G401 (cell line): ENCODE measurements at places on chromosomes 4 and X.

- no peak for DNase-seq
Measured at GRCh38 chr4:96521046-96521536, 681.2 kb downstream of the PDHA2 start.

GRCh38 chrX:2628751-2629315 is 62.3 kb upstream of the CD99 start:
- DNase-seq, result no peak

- DNase-seq, result no peak
Measured at GRCh38 chr4:139559687-139560086, 3.7 kb upstream of the SETD7 start.

- DNase-seq, result peak; percentile 12
Measured at GRCh38 chrX:150365990-150366911, 3.1 kb downstream of the MAMLD1 start.

DNA sequence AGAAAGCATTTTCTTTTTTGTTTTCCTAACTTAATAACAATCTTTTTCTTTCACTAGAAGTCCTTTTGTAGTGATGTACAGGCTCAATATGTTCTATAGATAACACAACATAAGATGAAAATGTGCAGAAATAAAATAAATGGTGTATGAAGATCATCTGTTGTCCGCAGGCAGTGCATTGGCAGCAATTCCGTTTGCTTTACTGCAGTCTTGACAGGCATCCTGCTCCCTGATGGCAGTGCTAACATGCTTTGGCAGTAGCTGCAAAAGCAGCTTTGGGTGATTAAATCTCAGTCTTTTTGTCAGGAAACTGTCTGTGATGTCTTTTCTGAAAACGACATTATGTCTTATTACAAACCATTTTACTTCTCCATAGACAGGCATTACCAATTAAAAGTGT is 131.4 kb downstream of the TRAM1L1 start:
- DNase-seq, result peak; percentile 90

- peak; percentile 62 for DNase-seq
Measured at GRCh38 chrX:128698573-128699181, 646.5 kb upstream of the ACTRT1 start.

DNA sequence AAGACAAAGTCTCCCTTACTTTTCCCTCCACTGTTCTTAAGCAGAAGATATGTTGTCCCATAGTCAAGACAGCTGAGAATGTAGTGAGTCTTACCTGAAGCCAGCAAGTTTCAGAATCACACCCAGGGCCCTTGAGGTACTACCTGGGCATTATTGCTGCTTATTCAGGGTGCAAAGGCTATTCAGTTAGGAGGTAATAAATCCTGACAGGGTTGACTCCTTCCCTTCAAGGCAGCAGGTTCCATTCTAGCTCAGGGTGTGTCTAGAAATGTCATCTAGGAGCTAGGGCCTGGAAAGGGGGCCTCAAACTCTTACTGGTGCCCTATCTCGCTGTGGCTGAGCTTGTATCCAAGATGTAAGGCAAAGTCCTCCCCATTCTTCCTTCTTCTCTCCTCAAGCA is 259.0 kb downstream of the FAT4 start:
- no peak for DNase-seq

DNA sequence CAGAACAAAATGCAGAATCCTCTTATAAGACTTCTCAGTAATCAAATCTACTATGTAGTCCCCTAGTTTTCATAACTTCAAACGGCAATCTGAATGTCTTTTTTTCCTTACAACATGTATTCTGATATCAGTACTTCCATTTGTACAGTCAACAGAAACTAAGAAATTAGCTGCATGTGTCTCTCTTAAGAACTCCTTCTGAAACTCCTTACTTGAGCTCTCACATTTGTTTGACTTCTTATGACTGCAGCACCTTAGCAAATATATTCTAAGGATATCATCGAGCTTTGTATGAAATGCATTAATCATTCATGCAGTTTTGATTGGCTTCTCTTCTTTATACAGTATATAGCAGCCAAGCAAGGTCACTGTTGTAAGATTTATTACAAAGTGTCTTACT is 77.0 kb downstream of the TMEM47 start:
- DNase-seq, result no peak

DNA sequence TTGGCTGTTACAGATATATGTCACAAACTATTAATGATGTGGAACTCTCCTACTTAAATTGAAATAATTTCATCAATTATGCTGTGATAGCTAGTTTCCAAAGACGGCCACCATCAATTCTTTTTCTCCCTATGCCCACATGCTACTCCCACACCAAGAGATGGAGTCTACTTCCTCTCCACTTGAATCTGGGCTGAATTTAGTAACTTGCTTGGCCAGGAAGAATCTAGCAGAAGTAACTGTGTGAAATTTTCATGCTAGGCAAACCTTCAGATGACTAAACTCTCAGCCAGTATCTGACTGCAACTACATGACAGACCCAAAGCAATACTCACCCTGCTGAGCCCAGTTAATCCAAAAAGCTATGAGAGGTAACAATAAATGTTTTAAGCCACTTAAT is 3.2 kb downstream of the SEPSECS start:
- no peak for DNase-seq

GRCh38 chr4:147378780-147379179 is 102.1 kb upstream of the EDNRA start:
- no peak for DNase-seq

DNA sequence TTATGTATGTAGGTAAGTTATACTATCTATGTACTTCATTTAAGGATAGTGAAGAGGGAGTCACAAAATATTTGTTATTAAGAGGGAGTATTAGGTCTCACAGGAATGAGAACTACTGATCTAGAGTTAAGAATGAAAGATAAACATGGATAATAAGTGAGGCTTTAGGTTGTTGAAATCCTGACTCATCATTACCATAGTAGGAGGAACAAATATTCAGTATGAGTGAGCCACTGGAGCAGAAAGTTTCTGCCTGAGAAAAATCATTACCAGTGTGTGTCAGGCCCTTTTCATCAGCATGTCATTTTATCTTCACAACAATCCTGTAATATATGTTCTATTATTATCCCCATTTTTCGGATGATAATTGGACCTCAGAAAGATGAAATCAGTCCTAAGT is 27.2 kb upstream of the IGSF1 start:
- no peak for DNase-seq

GRCh38 chr4:25879991-25880651 is 17.3 kb upstream of the SEL1L3 start:
- DNase-seq, result no peak

GRCh38 chr4:123349421-123350190 is 47.0 kb upstream of the SPRY1 start:
- no peak for DNase-seq
